SK-MEL-5 (cell line): ENCODE measurements at places on chromosomes 6 and 20. TPM values are rescaled to one million over a fixed set of nuclear protein-coding genes. Genes with fewer than 3 reads are reported as not detected.

AVP gene
- not detected in 2 replicates for total RNA-seq

EDN3 gene
- not detected in 2 replicates for total RNA-seq

RSPH9 gene
- 1.1 and 1.7 TPM in 2 replicates for total RNA-seq

SLC52A3 gene
- 0.03 and 0.11 TPM in 2 replicates for total RNA-seq

RIPPLY2 gene
- total RNA-seq: 3.8 and 4.5 TPM in 2 replicates

NR2E1 gene
- 0.18 and 0.24 TPM in 2 replicates for total RNA-seq

ADGRG6 gene
- total RNA-seq: 130 and 134 TPM in 2 replicates

FILIP1 gene
- total RNA-seq: 0.03 TPM in 1 of 2 replicates, not detected in the other

BPIFB2 gene
- not detected in 2 replicates for total RNA-seq

REM1 gene
- total RNA-seq: not detected in 2 replicates

RAET1G gene
- total RNA-seq: not detected in 2 replicates

TTI1 gene
- 30.1 and 31.9 TPM in 2 replicates for total RNA-seq

SLC13A3 gene
- 4.1 and 5.2 TPM in 2 replicates for total RNA-seq

WDR46 gene
- 85.9 and 93.6 TPM in 2 replicates for total RNA-seq

TRIM31 gene
- total RNA-seq: not detected in 2 replicates

TTPAL gene
- 5.7 and 6.6 TPM in 2 replicates for total RNA-seq

JPH2 gene
- total RNA-seq: 0.08 and 0.13 TPM in 2 replicates

HDGFL1 gene
- not detected in 2 replicates for total RNA-seq

NHLRC1 gene
- 4.4 and 5.0 TPM in 2 replicates for total RNA-seq

SLC22A16 gene
- not detected in 2 replicates for total RNA-seq

RAMACL gene
- 0.08 and 0.18 TPM in 2 replicates for total RNA-seq

CNKSR3 gene
- 6.7 and 8.3 TPM in 2 replicates for total RNA-seq

MOG gene
- total RNA-seq: not detected in 2 replicates

PSMB9 gene
- total RNA-seq: 10.4 and 15.4 TPM in 2 replicates

TNNC2 gene
- total RNA-seq: 0.37 TPM in 1 of 2 replicates, not detected in the other

TINAG gene
- not detected in 2 replicates for total RNA-seq

KCNQ5 gene
- total RNA-seq: 13.9 and 24.1 TPM in 2 replicates

FAM83B gene
- total RNA-seq: not detected in 2 replicates

CTAGE9 gene
- not detected in 2 replicates for total RNA-seq

EIF6 gene
- 154 and 178 TPM in 2 replicates for total RNA-seq

BEND6 gene
- 0.59 and 0.63 TPM in 2 replicates for total RNA-seq

SERINC3 gene
- total RNA-seq: 97.1 and 110 TPM in 2 replicates

CFAP206 gene
- 0.29 and 0.37 TPM in 2 replicates for total RNA-seq

EGFL8 gene
- total RNA-seq: 11.4 and 15.0 TPM in 2 replicates
